ENCODE measurements at places on chromosomes 3 and 15. TPM values are rescaled to one million over a fixed set of nuclear protein-coding genes. Genes with fewer than 3 reads are reported as not detected.

GRCh38 chr15:39663704-39664250 is 82.9 kb downstream of the THBS1 start:
- no peak for DNase-seq

GRCh38 chr3:97949743-97950142 is 22.5 kb downstream of the RIOX2 start:
- no peak for DNase-seq

GRCh38 chr15:32657198-32657883 is 15.8 kb downstream of the SCG5 start:
- no peak for DNase-seq

GRCh38 chr3:14275962-14276909 is 97.6 kb downstream of the LSM3 start:
- no peak for DNase-seq

DNA sequence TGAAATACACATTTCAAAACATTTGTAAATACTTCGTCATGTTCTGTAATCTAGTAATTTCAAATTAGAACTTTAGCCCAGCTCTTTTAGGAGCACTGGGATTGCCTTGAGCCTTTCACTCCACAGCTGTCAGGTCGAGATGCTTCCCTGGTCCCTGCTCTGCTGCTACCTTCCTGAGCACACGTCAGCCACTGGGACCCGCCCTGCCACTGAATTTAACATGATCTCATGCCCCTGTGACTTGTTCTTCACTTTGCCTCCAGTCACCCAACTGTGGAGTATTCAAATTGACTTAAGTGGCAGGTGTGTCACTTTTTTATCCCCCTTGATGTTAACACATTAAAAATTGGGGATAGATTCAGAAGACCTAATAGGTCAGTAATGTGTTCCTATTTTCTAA is 3.3 kb downstream of the ARRDC4 start:
- DNase-seq = no peak

GRCh38 chr3:52221563-52222318 is 3.7 kb downstream of the TLR9 start:
- DNase-seq = no peak

- DNase-seq = no peak
Measured at GRCh38 chr3:144523396-144523795, 551.8 kb downstream of the DIPK2A start.

The SI gene
- not detected for polyA plus RNA-seq

Data from left renal cortex interstitium (tissue), 4 donors.